Substantia nigra (tissue), 51 donors: ENCODE measurements at places on chromosomes 3 and 15.

DNA sequence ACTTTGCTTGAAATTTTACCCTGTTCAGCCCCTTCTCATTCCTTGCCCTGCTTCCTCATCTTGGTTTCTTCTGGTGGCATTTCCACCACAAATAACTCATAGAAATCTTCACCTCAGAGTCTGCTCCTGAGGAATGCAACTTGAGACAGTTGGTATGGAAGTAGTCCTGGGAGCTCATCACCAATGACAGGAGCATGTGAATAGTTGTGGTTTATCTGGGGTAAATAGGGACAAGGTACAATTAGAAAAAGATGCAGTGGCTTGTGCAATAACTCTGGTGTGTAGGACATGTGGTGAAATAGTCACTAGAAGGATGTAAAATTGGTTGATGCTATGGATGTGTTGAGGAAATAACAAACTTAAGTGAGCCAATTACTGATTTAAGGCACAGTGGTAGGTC is 72.7 kb upstream of the CHRNA7 start:
- DNase-seq: no peak

GRCh38 chr3:194976874-194977273 is 291.2 kb downstream of the FAM43A start:
- DNase-seq: no peak

- DNase-seq: no peak
Observed at GRCh38 chr15:70420086-70420947, 322.6 kb upstream of the TLE3 start.

DNA sequence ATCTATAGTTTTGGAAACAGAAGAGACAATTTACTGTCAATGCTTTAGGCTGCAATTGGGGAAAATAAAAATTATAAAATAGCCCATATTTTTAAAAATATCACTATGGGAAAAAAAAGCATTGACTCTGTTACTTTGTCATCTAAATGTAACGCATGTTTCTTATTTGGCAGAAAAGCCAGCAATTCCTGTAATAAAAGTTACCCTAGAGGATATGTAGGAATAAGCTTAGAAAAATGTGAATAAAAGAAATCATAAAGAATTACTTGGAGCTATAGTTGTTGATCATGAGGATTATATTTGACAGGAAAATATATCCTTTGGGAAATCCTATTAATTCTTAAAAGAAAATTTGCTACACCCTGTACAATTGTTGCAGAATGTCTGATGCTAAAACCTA is 515.4 kb upstream of the IL12A start:
- no peak for DNase-seq

DNA sequence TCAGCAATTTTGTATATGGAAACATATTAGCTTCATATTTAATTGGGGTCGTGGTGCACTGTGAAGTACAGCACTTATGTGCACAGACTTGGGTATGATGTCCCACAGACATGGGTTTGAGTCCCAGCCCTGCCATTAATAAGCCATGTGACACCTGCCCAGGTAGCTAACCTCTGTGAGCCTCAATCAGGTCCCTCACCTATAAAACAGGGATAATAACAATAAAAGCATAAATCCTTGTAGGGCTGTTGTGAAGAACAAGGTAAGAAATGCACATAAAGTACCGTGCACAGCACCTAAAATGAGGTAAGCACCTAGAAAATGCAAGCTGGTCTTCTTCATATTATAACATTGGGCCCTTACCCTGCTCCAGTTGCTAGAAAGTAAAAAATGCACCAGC is 173.5 kb upstream of the WNT5A start:
- no peak for DNase-seq

- no peak for DNase-seq
Observed at GRCh38 chr3:118778201-118778600, 256.4 kb downstream of the IGSF11 start.

GRCh38 chr15:43889042-43889441 is 62.2 kb downstream of the WDR76 start:
- DNase-seq: no peak

GRCh38 chr3:107268469-107268868 is 108.8 kb upstream of the CCDC54 start:
- peak; percentile 56 for DNase-seq

DNA sequence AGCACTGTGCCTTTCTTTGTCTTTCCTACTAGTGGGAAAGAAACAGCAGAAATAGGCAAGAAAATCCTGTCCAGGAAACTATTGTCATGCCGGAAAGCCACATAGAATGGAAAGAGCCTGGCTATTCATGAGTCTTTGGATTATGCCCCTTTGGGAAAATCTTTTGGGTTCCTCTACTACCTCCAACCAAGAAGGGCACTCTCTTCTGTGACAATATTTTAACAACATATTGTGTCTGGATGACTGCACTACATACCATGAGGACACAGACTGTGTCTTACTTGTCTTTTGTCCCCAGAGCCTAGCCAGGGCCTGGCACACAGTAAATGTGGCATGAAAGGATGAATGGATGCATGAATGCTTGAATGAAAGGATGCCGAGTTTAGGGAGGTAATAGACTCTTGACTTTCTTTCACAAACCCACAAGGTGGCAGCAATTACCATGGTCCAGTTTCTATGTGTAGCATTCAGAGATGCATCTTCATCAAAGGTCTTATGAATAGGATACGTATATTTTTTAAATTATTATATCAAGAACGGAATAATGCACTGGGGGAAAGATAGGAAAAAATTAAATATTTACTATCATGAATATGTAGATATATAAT is 30.3 kb downstream of the ARL14 start:
- DNase-seq: peak; percentile 2

GRCh38 chr15:48119277-48119676 is 1.5 kb upstream of the SLC24A5 start:
- no peak for DNase-seq

DNA sequence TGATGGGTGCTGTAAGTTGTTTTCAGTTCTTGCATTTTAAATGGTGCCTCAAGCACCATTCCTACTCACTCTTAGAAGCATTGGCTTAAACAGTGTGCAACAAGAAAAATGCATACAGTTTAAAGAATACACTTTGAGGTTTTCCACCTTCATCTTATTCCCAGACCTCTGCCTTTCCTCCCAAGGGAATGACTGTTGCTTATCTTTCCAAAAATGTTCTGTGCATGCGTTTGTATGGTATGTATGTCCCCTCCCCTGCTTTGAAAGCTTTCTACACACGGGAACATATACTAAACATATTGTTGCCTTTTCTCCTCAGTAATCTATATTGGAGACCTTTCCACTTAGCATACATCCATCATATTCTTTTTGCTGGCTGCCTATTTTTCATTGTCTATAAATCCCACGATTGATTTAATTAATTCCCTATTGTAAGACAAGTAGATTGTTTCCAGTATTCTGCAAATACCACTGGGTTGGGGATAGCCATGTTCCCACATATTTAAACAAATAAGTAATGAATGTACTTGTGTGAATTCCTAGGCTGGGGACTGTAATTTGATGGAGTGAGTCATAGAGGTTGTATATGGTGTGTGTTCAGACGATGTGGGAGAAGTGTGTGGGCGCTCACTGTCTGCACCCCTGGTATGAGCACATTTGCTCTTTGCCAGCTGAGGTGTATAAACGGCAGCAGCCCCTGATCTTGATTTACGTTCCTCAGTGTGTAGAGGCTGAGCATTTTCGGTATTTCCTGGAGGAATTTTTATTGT is 5.8 kb downstream of the TRAK1 start:
- no peak for DNase-seq

GRCh38 chr15:75655931-75656330 is 8.2 kb downstream of the SNX33 start:
- DNase-seq: no peak

GRCh38 chr3:71536376-71536965 is 47.1 kb downstream of the FOXP1 start:
- DNase-seq: no peak

- DNase-seq: no peak
Observed at GRCh38 chr3:127647166-127647844, 18.3 kb downstream of the PODXL2 start.
